NCI-H774 (cell line): ENCODE measurements at places on chromosomes 3 and 15.
A peak's percentile ranks its signal among the peaks of the same experiment; 100 is the strongest.

DNA sequence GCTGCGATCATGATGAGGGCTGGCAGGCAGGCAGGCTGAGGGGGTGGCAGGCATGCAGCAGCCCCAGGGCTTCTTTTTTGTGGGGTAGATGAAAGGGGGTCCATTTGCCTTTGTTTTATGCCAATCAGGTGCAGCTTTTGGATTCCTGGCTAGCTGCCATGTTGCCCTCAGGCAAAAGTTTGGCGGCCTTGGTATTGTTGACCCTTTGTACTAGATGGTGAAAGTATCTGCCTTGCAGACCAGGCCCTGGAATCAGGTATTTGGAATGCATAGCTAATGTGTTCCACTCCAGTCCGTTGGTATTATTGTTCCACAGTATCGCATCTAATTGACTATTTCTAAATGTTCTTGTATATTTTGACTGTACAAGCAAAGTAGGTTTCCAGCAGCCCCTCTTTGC lies 35.0 kb downstream of the EEFSEC start:
- no peak for DNase-seq

DNA sequence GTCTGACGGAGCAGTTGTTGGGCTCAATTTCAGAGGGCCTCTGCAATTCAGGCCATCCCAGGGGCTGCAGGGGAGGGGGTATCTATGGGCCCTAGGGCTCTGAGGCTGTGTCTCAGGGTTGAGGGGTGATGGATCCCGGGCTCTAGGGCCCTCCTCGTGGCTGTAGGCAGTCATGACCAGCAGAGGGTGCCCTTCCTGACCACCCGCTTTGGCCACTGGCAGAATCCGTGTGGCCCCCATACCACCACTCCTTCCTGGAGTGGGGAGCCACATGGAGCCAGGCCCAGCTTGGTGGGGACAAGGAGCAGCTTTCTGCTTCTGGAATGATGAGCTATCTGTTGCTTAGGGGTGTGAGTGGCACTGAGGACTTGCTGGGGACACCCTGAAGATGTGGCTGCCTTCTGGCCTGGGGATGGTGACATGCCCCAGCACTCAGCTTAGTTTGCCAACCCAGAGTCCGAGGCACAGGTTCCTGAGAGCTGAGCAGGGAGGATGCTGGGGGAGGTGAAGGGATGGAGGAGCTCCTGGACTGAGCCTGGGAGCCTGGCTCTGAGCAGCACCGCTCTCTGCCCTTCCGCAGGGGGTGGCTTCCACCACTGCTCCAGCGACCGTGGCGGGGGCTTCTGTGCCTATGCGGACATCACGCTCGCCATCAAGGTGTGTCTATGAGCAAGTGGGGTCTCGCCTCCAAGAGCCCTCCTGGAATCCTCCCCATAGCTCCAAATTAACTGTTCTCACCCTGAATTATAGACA lies 20.2 kb downstream of the HDAC11 start:
- DNase-seq, result no peak

- no peak for DNase-seq
These were observed 242.2 kb downstream of the SLCO3A1 start for GRCh38 chr15:92095693-92096092.

GRCh38 chr3:143016321-143016972 lies 15.1 kb downstream of the U2SURP start:
- DNase-seq, result no peak

DNA sequence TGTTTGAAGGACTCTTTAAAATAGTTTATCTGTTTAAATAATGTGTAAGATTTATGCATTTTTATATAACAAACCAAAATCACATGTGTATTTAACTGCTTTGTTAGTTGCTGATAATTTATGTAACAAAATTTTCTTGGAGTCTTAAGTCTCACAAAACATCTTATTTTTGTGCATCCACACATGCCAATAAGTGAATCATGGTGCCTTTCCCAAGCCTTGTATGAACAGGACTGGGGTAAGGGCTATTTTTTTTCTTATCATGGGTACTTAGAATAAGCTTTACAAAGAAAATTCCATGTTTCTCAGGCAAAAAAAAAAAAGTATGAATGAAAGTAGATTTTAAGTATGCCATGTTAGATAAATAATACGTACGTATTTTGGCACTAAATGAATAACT lies 132.9 kb upstream of the LRRFIP2 start:
- no peak for DNase-seq

GRCh38 chr15:65245096-65245856 lies 34.0 kb upstream of the CILP start:
- no peak for DNase-seq

DNA sequence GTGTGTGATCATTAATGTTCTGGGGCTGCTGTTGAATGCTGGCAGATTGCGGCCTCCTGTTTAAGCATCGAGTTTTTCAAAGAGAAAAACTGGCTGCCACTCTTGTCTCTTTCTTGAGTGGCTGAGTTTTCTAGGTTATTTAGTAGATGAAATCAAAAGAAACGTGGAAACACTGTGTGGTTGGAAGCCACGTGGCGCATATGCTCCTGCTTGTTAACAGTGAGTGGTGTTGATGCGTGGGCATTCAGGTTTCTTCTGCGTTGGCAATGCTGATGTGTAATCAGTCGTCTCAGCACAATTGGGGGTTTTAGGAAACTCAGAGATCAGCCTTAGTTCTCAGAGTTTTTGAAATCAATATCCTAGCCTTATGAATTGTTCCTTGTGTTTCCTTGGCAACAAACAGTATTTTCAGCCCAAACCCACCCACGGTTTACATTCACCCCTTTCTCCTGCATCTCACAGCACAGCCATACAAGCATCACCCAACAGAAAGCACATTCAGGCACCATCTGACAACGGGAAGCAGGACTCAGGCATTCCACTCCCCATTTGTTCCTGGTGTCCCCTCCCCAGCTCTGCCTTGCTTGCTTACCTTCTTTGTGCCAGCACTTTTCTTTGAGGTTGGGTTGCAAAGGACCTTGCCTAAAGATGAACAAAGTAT lies 74.7 kb downstream of the SEC22A start:
- DNase-seq, result no peak

DNA sequence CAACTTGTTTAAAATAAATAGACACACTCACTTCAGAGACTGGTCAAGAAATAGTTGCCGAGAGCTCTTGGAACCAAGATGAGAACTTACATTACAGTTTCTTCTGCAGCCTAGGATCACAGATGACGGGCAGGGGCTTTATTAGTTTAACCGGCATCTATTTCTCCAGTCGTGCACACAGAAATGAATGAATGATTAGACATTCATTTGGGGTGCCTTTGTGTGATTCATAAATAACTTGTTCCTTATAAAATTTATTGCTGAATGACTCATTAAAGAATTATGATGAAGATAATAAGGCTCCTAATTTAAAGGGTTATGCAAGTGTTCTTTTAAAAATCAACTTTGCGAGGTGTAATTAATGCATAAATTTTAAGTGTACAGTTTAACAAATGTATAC lies 20.8 kb downstream of the NFKBIZ start:
- DNase-seq, result no peak

DNA sequence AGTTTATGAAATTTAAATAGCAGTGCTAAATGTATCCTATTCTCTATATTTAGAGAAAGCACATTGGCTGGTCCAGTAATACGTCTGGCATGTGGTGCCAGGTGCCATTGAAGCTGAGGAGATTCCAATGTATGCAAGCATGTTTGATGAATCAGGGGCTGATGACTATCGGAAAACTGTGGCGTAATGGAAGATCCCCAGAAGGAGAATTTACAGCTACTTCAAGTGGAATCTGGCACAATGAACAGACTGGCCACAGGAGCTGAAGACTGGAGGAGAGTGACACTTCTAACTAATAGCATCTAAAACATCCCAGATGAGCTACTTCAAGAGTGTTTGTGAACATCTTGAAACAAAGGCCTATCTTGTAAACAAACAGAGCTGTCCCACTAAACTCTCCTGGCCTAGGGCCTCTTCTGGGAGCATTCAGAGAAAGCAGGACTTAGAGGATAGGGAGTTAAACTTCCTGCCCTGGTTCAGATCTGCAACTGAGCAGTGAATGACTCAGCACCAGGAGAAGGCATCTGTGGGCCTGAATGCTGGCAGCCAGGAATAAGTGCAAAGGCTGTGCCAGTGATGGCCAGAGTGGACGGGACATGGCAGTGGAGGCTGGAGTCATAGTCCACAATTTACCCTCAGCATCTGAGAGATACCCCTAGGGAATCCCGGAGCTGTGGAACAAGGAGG lies 15.2 kb upstream of the ACTC1 start:
- DNase-seq, result no peak

- DNase-seq, result peak; percentile 44
These were observed 1.3 kb upstream of the TWF2 start for GRCh38 chr3:52240059-52240885.

DNA sequence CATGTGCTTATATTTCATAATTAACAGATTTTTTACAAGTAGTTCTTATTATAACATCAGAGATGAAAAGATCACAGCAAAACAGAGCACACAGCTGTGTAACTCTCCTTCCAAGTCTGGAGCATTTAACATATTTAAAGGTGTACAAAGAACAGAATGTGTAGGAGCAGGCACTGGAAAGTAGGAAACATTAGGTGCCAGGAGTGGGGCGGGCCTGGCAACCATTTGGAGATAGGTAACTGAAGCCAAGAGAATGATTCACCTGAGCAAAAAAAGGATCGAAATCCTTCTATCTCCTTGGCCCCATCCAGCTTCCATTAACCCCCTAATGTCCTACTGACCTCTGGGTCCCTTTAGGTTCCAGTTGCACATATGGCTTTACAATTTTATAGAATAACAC lies 2.3 kb upstream of the MYH15 start:
- DNase-seq, result no peak

GRCh38 chr3:126126811-126127431 lies 43.0 kb upstream of the SLC41A3 start:
- DNase-seq, result no peak

DNA sequence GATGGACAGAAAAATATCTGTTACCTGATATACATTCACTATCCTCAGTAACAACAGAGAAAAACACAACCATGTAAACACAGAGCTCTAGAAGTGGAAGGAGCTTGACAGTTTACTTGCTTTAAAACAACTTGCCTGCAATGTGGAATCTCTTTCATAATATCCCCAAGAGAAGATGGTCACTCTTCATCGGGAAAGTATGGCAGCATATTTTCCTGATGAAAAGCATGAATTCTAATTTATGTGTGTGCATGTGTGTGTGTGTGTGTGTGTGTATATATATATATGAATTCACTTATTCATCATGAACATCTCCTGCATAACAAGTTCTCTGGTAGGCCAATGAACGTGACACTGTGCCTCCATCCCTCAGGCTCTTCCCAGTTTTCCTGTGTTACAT lies 81.2 kb downstream of the EFL1 start:
- no peak for DNase-seq

- DNase-seq, result no peak
These were observed 797 bp upstream of the THPO start for GRCh38 chr3:184378651-184379357.

GRCh38 chr3:52865994-52866393 lies 31.2 kb upstream of the MUSTN1 start:
- DNase-seq, result no peak

DNA sequence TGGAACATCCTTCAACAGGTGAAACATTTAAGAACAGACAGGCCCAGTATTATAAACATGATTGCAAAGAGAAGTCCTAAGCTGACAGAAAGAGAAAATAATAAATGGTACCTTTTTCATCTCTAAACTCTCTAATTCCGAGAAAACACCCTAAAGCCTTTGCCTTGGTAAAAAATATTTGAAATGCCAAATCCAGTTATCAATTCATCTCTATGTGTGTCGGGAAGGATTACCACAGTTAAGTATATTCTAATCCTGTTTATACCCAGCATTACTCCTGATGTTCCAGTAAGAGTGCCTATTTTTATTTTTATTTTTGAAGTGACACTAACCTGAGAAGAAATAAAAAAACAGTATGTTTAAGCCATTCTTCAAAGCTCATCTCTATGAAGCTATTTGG lies 219.3 kb upstream of the NANOGP8 start:
- DNase-seq, result no peak

GRCh38 chr3:186967686-186968085 lies 37.4 kb downstream of the ST6GAL1 start:
- DNase-seq, result no peak

DNA sequence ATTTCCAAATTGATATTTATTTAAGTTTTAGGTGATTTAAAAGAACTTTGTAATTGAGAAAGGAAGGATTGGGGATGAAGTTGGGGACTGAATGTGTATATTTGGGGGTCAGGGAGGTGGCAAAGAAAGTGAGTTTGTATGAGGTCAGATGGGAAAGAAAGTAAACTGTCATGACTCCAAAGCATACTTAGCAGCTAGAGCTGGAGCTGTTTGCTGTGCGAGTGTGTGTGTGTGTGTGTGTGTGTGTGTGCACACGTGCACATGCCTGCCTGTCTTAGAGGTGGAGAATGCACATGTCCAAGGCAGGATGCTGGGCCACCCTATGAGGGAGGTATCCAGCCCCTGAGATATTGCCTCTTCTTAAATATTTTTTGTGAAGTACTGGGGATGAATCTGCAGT lies 21.0 kb downstream of the BOC start:
- no peak for DNase-seq

GRCh38 chr3:186080849-186081438 lies 27.9 kb downstream of the ETV5 start:
- DNase-seq, result no peak

- no peak for DNase-seq
These were observed 48.8 kb downstream of the BLM start for GRCh38 chr15:90765966-90766365.

- no peak for DNase-seq
These were observed 931.9 kb downstream of the FHIT start for GRCh38 chr3:60319179-60319858.

GRCh38 chr3:30428251-30428650 lies 178.2 kb upstream of the TGFBR2 start:
- DNase-seq, result no peak

DNA sequence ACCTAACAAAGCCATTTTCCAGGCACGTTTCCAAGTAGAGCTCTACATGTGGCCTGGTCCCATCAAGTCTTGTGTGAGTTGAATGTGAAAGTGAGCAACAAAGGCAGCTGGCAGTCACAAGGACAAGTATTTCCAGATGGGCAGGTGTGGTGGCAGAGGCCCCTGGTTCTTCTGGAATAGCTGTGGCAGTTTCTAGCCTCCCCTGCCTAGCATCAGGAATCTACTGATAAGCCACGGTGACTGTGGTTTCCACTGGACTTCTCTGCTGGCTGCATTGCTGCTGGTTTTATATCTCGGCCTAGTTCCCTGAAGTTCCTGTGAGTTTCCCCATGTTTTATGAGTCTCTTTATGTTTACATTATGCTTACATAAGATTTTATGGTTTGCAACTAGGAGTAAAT lies 117.7 kb downstream of the GOLIM4 start:
- DNase-seq, result no peak

- DNase-seq, result no peak
These were observed 27.2 kb upstream of the MUC20 start for GRCh38 chr3:195693428-195694216.

GRCh38 chr15:58444658-58445332 lies 13.0 kb downstream of the LIPC start:
- no peak for DNase-seq

DNA sequence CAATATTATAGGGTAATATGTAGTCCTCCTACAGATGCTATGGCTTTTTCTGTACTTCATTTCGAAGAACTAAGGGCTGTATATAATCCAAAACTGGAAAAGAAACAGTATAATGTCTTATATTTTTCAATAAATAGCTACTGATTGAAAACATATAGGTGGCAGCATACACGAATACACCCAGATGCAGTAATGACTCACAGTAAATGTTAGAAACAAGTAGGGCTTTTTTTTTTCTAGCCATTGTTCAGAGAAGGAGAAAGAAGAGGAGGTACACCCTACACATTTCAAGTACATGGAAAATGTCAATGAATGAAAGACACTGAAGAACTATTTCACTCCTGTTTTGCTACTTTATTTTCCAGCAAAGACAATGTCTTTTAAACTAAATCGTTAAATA lies 9.4 kb downstream of the DAZL start:
- DNase-seq, result no peak
